Activated naive CD4-positive, alpha-beta T cell treated with anti-CD3 and anti-CD28 coated beads for 36 hours (primary cell): ENCODE measurements at places on chromosomes 4 and X. TPM values are rescaled to one million over a fixed set of nuclear protein-coding genes. Genes with fewer than 3 reads are reported as not detected.
A peak's percentile ranks its signal among the peaks of the same experiment; 100 is the strongest.

BRCC3 gene
- total RNA-seq = 17.9 TPM

PNMA6A gene
- total RNA-seq = 0.95 TPM

SHOX gene
- total RNA-seq = not detected

FGFBP1 gene
- not detected for total RNA-seq

CT45A8 gene
- not detected for total RNA-seq

GRCh38 chr4:81684352-81684751 lies 212.6 kb upstream of the RASGEF1B start:
- no peaks in the 10 kb centered on the region for H3K4me1 ChIP-seq
- no peaks in the 10 kb centered on the region for H3K27me3 ChIP-seq
- DNase-seq = no peak

DNA sequence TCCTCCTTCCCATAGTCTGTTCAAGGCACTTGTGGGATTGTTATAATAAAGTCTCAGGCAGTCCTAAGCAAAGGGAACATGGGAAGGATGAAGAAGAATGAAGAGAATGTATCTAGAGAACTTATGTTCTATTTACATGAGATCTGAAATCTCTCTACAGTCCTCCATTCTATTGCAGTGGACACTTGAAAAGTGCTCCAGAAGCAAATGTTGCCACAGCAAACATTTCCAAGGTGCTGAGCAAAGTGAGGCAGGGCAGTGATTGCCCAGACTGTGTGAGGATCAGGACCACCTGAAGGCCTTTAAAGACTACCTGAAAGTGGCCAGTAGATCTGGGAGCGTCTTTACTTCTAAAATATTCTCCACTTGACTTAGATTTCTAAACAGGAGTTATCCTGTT lies 203.5 kb downstream of the RBM46 start:
- H3K4me3 ChIP-seq = no peak overlapping the region
- peaks cover 7% of the 10 kb centered on the region for H3K27me3 ChIP-seq
- no peaks in the 10 kb centered on the region for H3K4me1 ChIP-seq
- DNase-seq = no peak

GRCh38 chr4:31360786-31361185 lies 640.6 kb downstream of the PCDH7 start:
- no peak for DNase-seq
- no peak overlapping the region for H3K4me3 ChIP-seq
- no peaks in the 10 kb centered on the region for H3K36me3 ChIP-seq

DNA sequence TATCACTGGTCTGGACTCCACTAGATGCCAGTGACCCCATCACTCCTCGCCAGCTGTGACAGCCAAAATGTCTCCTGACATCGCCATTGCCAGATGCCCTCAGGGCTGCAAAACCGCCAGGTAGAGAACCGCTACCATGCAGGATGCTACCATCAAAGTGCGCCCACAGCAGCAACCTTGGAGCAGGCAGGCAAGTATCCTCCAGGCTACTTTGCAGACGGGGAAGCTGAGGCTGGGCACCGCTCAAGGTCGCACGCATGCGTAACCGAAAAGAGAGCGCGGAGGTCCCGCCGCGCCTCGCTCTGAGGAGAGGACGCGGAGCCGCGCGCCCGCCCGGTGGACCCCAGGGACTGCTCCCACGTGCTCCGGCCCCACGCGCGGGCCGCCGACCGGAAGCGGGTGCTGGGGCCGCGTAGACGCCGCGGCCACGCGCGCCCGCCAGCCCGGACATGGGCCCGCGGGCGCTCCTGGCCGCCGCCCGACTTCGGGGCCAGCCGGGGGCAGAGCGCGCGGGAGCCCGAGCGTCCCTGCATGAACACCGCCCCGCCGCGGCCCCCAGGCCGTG lies at the start of gene STS:
TSS of gene STS (plus strand) at position 300 of the 565 bp plus-strand sequence. CDS start 105,488 bp downstream, outside the sequence.
- DNase-seq = peak; percentile 27
- H3K27me3 ChIP-seq = no peaks in the 10 kb centered on the region
- no peaks in the 10 kb centered on the region for H3K36me3 ChIP-seq
- H3K4me3 ChIP-seq = peak within 1 kb of the TSS; percentile 79
- H3K27ac ChIP-seq = peak within 1 kb of the TSS; percentile 86

- H3K27ac ChIP-seq = no peak overlapping the region
- no peak for DNase-seq
- no peaks in the 10 kb centered on the region for H3K36me3 ChIP-seq
These were observed 81.0 kb downstream of the SORBS2 start for GRCh38 chr4:185730849-185731608.

GRCh38 chr4:86999136-86999643 lies 64.4 kb downstream of the AFF1 start:
- DNase-seq = no peak
- H3K4me1 ChIP-seq = peaks cover 20% of the 10 kb centered on the region
- H3K27ac ChIP-seq = no peak overlapping the region
- peaks cover 3% of the 10 kb centered on the region for H3K36me3 ChIP-seq

DNA sequence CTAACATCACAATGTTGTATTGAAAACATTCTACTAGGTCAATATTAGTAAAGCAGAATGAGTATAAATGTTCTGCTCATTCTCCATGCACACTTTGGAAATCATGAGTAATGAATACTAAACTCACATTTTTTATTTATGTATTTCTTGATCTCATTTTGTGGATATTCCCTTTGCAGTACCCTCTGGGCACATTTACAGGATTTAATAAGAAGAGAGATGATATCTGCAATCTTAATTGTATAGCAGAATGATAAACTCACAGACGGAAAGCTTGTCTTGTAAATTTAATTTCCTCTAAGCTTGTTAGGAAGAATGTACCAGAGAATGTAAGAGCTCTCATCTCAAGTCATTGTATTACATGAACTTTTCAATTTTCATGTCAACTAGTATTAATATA lies 1279.7 kb downstream of the PCDH7 start:
- H3K4me3 ChIP-seq = no peak overlapping the region
- no peak for DNase-seq
- no peaks in the 10 kb centered on the region for H3K36me3 ChIP-seq

DNA sequence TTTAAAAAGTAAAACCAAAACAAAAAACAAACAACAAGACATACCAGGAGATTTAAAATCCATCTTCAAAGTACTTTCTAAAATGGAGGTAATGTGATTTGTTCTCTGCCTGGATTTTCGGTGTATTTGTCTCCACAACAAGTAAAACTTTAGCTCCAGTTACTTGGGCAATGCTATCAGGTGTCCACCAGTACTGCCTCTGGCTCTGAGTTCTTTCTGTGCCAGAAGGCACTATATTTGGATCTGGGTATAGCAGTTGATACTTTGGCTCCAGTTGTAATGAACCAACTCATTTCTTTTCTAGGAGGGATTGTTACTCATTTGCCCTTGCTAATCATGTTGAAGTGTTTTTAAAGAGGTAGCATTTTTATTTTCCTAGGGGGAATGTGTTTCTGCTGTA lies 9.5 kb upstream of the PDLIM5 start:
- DNase-seq = no peak
- H3K27me3 ChIP-seq = peaks cover 8% of the 10 kb centered on the region
- H3K27ac ChIP-seq = no peak overlapping the region
- no peaks in the 10 kb centered on the region for H3K36me3 ChIP-seq
- H3K4me3 ChIP-seq = no peak overlapping the region
- peaks cover 3% of the 10 kb centered on the region for H3K4me1 ChIP-seq

DNA sequence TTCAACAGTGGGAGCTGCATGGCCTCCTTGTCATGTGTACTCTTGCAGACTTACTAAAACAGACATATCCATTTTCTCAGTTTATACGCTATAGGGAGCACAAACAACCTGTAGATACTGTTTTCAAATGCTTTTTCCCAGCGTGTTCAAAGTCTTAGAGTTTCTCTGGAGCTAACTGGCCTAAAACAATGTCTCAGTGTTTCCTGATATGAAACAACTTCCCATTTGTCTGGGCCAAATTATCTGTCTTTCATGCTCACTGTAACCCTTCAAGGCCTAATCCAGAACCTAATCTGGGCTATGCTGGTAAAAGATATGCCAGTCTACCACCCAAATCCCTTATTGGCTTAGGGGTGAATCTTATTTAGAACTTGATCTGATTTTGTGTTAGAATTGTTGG lies 38.8 kb downstream of the RAB40A start:
- no peaks in the 10 kb centered on the region for H3K36me3 ChIP-seq
- no peaks in the 10 kb centered on the region for H3K4me1 ChIP-seq
- H3K4me3 ChIP-seq = no peak overlapping the region
- no peak overlapping the region for H3K27ac ChIP-seq
- DNase-seq = no peak

DNA sequence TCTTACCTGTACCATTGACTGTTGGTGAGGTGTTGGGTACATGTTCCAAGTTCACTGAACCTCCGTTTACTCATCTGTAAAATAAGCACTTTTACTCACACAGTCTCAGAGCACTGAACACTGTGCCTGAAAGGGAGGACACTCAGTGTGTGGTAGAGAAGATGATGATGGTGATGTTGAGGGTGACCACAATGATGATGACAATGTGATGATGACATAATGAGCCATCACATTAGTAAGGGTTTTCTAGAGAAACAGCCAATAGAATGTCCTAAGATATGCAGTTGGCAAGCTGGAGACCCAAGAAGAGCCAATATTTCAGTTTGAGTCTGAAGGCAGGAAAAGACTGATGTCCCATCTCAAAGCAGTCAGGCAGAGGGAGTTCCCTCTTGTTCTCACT lies 315.4 kb upstream of the IGFBP7 start:
- no peak overlapping the region for H3K4me3 ChIP-seq
- no peak overlapping the region for H3K27ac ChIP-seq
- peaks cover 12% of the 10 kb centered on the region for H3K27me3 ChIP-seq

- DNase-seq = no peak
- no peak overlapping the region for H3K27ac ChIP-seq
- H3K36me3 ChIP-seq = no peaks in the 10 kb centered on the region
- H3K4me3 ChIP-seq = no peak overlapping the region
- H3K4me1 ChIP-seq = no peaks in the 10 kb centered on the region
These were observed 48.6 kb upstream of the RASSF6 start for GRCh38 chr4:73668782-73669201.

GRCh38 chr4:85607624-85608023 lies 132.7 kb downstream of the ARHGAP24 start:
- H3K4me1 ChIP-seq = peaks cover 5% of the 10 kb centered on the region
- no peak overlapping the region for H3K27ac ChIP-seq
- no peaks in the 10 kb centered on the region for H3K27me3 ChIP-seq
- no peak for DNase-seq
- no peak overlapping the region for H3K4me3 ChIP-seq

GRCh38 chr4:73340917-73341316 lies 63.2 kb upstream of the ALB start:
- no peak overlapping the region for H3K27ac ChIP-seq
- no peak overlapping the region for H3K4me3 ChIP-seq
- DNase-seq = no peak
- no peaks in the 10 kb centered on the region for H3K27me3 ChIP-seq
- H3K4me1 ChIP-seq = no peaks in the 10 kb centered on the region
- no peaks in the 10 kb centered on the region for H3K36me3 ChIP-seq

GRCh38 chr4:6769989-6770420 lies 12.5 kb upstream of the KIAA0232 start:
- no peak overlapping the region for H3K4me3 ChIP-seq
- H3K4me1 ChIP-seq = peaks cover 23% of the 10 kb centered on the region
- H3K36me3 ChIP-seq = no peaks in the 10 kb centered on the region
- no peak overlapping the region for H3K27ac ChIP-seq
- H3K27me3 ChIP-seq = no peaks in the 10 kb centered on the region

DNA sequence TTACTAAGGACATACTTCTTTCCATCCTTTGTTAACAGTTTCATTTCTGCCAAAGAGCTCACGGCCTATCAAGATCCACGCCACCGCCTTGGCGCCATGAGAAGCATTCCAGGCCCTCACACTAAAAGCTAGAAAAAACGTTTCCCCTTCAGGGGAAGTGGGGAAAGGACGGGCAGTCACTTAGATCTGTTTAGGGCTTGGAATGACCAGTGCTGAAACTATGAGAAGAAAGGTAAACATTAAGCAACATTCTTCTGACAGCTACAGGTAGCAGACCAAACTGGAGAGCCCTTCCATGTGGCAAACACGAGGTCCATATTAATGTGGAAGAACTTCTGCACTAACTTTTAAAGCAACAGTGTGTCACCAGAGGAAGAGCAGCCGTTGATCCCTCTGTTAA lies 146.7 kb downstream of the SH3KBP1 start:
- no peak overlapping the region for H3K4me3 ChIP-seq
- no peaks in the 10 kb centered on the region for H3K27me3 ChIP-seq
- H3K36me3 ChIP-seq = peaks cover 10% of the 10 kb centered on the region
- H3K4me1 ChIP-seq = peaks cover 79% of the 10 kb centered on the region
- DNase-seq = no peak
- peak overlapping the region; percentile 44 for H3K27ac ChIP-seq

DNA sequence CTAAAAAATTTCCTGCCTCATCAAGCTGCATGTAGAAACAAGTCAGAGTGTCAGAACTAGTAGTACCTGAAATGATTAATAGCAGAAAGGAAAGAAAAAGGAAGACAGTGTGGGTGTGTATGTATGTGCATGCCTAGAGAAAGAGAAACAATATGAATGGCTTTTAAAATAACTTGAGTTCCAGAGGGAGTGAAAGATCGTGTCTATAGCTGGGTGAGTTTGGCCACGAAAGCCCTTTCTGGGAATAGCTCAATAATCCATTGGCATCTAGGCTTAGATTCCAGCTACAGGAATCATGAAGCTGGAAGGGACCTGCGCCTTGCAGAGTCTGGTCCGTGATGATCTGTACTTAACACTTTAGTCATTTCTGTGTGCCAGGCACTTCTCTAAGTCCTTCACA lies 195.6 kb downstream of the RAPGEF2 start:
- H3K4me1 ChIP-seq = peaks cover 26% of the 10 kb centered on the region
- H3K27me3 ChIP-seq = no peaks in the 10 kb centered on the region
- DNase-seq = no peak

- no peaks in the 10 kb centered on the region for H3K36me3 ChIP-seq
- no peak for DNase-seq
- H3K27me3 ChIP-seq = peaks cover 14% of the 10 kb centered on the region
- H3K4me1 ChIP-seq = no peaks in the 10 kb centered on the region
- no peak overlapping the region for H3K27ac ChIP-seq
- no peak overlapping the region for H3K4me3 ChIP-seq
These were observed 108.0 kb downstream of the KDR start for GRCh38 chr4:55017406-55017805.

DNA sequence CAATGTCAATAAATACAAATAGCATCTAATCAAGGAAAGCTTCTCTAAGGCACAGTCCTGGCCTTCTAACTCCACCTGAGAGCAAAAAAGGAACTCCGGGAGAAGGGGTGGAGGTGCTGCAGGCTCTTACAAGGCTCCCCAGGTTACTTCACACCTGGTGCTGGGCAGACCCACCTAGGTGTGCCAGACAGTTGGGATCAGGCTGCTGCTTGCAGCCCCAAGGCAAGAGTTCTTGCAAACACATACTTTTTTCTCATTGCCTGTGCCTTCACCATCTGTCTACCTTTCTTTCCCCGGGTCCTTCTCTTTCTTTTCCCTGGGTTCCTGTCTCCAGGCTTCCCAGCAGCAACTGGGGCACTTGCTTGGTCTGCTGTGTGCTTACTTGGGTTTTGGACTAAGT lies 81.4 kb upstream of the STIM2 start:
- H3K27me3 ChIP-seq = no peaks in the 10 kb centered on the region
- no peak overlapping the region for H3K4me3 ChIP-seq
